HS-27A (cell line): ENCODE measurements at places on chromosomes 4 and X.

- no peak for DNase-seq
Measured at GRCh38 chr4:33494150-33494549, 2750.2 kb downstream of the ARAP2 start.

GRCh38 chr4:2763511-2763967, 7.4 kb upstream of the TNIP2 start:
- DNase-seq, result no peak

DNA sequence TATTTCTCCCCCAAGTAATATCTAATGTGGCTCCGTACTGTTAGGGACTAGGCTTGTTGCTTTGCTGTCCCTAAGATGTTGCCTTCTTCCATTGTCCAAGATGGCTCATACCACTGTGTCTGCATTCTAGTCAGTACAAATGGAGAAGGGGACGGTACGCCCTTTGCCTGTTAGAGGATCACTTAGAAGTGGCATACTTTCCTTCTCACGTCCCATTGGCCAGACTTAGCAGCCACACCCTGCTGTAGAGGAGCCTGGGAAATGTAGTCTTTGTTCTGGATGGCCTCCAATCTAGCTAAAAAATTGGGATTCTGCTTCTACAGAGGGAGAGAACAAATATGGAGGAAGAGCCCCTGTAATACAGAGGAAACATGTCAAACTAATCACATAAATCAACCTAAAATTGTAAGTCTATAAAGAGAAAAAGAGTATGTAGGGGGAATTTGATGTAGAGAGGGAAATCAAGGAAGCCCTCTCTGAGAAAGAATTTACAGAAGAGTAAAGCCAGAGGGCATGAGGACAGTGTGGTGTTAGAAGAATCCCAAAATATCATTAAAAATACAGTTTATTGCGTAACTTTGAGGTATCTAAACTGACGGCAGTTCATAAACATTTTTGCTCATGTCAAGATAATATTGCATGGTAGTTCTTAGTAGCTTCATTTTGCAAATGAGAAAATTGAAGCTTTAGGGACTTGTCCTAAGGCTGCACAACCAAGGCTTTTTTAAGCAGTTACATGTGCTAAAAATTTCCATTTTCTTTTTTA, 15.1 kb downstream of the PRIMPOL start:
- DNase-seq, result no peak

DNA sequence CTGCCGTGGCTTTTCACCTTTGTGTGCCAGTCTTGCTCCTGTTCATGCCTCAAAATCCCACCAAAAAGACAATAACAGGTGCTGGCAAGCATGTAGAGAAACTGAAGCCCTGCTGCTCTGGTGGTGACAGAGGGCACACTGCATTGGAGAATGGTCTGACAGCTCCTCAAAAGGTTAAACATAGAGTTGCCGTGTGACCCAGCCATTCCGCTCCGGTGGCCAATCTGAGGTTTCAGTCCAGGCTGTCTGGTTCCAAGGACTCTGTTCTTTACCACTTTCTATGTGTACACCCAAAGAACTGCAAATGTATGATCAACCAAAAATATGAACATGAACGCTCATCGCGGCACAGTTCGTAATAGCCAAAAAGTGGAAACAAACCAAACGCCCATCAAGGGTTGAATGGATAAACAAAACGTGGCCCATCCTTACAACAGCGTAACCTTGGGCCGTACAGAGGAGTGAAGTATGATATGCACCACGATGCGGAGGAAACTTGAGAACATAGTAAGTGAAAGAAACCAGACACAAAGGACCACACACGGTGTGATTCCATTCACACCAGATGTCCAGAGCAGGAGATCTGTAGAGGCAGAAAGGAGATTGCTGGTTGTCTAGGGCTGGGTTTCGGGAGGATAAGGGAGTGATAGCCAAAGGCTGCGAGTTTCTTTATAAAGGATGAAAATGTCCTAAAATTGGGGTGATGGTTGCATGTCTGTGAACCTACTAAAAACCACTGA, 33.6 kb upstream of the WFS1 start:
- no peak for DNase-seq

- DNase-seq, result peak; percentile 54
Measured at GRCh38 chr4:139596034-139596683, 40.1 kb upstream of the SETD7 start.

DNA sequence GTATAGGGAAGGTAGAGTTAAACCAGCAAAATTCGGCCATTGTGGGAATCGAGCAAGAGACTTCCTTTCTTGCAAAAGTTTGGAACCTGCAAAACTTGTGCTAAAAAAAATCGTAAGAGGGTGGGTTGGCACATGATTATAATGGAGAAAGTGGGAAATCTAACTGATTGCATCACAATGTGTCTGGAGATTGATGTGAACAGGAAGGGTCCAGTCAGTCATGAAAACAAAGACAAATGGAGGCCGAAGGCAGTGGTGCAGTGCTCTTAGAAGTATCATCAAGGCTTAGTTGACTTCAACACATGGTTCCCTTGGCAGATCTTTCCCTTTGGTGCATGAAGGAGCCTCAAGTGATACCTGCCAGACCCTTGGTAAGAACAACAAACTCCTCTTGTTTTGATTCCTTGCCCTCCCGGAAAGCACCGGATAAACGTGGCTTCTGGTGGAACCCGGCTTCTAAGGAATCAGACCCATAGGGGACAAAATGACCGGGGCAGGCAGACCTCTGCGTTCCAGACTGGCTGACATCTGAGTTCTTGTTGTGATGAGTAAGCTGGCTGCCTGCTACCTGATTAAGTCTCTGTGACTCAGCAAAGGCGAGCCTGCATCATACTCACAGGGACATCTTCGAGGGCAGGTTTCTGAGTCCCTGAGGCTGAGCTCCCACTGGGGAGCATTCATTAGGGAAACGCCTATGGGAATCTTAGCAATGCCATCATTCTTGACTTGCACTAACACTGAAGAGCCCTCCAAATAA, 87.7 kb upstream of the MAP3K15 start:
- DNase-seq, result no peak

DNA sequence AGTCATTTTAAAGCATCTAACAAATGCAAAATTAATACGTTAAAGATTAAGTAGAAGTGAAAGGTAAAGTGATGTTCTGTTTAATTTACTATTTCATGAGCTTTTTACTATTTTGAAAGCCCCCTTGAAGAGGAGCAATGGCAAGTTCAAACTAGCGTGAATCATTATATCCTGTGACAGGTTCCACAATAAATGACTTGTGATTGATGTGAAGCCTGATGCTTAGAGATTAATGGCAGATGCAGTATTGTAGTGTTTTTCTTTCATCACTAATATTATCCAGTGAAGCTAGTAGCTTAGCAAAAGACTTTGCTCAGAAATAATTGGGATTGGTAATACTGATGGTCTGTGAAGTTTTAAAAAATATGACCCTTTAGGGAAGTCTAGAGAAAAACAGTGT, 57.3 kb downstream of the STOX2 start:
- DNase-seq, result no peak

DNA sequence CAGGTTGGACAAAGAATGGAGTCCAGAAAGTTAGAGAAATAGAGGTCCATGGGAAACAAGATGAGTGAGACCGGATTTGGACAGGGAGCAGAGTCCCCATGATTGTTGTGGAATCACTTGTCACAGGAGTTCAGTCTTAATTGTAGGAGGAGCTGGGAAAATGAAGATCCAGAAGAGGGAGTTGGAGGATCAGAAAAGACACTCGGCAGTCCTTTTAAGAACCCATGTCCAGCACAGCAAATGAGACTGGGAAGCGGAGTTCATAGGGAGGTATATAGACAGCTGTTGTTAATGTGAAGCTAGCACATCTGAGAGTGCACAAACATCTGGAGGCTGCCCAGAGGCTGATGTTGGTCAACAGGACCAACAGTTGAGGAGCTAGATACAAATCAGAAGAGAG, 111.4 kb upstream of the RXFP1 start:
- no peak for DNase-seq

DNA sequence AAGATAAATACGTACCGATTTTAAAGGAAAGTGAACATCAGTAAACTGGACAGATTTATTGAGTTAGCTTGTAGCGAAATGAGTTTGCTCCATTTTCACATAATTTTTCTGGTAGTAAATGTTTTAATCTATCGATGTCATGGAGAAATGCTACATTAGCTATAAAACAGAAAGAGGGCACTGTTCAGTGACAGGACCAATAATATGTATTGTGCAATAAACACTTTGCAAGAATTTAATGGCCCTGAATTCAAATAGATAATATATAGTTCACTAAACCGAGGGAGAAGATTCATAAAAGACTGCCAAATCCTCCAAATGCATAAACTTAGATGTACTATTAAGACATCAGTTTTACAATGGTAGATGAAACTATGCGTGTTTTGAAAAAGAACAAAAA, 516.3 kb downstream of the ADGRL3 start:
- DNase-seq, result no peak

DNA sequence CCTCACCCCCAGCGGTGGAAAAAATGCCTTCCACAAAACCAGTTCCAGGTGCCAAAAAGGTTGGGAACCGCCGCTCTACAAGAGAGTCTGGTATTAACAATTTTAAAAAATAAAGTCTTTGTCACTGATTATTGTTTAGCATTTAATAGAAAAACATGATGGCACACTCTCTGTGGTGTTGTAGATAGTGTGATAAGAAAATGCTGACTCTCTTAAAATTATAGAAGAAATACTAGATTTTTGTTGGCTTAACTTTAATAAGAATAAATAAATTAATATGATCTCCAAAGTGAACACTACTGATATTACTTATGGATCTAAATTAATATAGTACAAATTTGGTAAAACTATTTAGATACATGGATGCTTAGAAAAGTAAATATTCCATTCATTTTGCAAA, 943.5 kb downstream of the CCSER1 start:
- DNase-seq, result no peak

GRCh38 chr4:98343626-98344025, 82.4 kb downstream of the RAP1GDS1 start:
- DNase-seq, result no peak

DNA sequence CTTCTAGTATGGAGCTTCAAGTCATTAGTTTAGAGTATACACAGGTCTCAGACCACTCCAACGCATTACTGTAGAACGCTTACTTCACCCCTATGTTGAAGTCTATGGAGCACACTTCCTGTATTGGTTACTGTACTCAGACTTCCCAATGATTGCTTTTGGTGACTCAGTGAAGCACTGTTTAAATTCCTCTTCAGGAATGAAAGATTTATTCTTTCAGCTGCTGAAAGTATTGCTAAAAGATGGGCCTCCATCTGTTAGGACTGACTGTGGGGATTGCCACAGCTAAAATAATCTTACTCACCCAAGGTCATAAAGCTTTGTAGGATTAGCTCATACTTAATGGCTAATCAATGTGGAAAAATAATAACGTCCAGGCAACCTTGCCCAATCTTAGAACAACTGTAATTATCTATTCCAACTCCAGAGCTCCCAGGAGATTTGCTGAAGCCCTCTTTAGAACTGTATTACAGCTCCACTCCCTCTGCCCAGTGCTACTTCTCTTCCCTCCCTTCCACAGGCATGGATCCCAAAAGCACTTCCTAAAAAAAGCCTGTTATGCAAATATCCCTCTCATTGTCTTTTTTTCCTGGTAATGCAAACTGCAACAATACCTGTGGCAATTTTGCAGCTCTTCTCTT, 281.9 kb upstream of the HS3ST1 start:
- no peak for DNase-seq
